NCI-H1436 treated with DMSO at 0.1 percent for 48 hours (cell line): ENCODE measurements at places on chromosomes 3 and 15.

- peak; percentile 32 for DNase-seq
Measured at GRCh38 chr3:173410849-173411248, 13.3 kb downstream of the NLGN1 start.

- DNase-seq, result no peak
Measured at GRCh38 chr15:88238618-88239430, 17.7 kb downstream of the NTRK3 start.

DNA sequence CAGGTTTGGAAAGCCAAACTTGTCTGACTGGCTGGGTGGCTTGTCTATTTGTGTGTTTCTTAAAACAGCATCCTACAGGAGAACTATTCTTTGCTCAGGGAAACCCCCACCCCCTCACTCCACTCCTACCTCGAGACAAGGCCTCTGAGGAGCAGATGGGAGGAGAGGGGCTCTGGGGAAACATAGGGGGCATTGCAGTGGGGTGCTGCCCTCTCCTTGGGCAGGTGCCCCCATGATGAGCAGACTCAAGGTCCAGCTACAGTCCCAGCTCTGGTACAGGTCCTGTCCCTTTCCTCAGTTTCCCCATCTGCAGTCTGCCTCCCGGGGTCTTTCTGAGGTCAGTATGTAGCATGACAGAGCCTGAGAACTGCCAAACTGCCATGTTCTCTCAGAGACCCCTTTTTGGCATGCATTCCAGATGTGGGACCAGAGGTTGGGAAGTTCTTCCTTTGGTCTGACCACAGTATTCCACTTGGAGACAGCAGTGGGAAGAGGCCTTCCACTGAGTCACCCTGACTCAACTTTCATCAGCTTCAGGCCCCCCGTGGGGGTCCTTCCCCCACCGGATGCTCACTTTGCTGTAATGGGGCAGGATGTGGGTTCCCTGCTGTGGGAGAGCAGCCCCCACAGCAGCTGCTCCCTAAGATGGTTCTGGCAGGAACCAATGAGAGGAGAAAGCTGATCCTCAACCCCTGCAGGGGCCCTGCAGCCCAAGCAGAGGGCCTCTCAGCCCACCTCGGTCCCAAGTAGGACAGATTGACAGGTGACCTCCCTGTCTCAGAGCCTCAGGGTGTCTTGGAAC is 32.3 kb upstream of the CYP11A1 start:
- DNase-seq, result no peak

- no peak for DNase-seq
Measured at GRCh38 chr3:14153663-14154062, 24.7 kb downstream of the XPC start.

DNA sequence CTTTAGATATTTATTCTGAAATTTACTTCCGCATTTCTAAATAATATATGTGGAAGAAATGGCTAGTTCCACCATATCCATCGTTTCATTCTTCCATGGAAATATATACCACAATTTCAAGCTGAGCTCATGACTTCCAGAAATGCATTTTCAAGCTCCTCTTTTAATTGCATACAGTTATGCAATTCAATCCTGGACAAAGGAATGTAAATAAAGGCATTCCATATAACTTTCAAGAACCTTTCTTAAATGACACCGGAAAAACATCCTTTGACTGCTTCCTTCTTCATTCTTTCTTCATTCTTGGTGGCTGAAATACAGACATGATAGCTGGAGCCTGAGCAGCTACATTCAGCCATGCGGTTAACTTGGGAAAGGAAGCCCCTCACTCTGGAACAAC is 185.2 kb upstream of the GADL1 start:
- no peak for DNase-seq

DNA sequence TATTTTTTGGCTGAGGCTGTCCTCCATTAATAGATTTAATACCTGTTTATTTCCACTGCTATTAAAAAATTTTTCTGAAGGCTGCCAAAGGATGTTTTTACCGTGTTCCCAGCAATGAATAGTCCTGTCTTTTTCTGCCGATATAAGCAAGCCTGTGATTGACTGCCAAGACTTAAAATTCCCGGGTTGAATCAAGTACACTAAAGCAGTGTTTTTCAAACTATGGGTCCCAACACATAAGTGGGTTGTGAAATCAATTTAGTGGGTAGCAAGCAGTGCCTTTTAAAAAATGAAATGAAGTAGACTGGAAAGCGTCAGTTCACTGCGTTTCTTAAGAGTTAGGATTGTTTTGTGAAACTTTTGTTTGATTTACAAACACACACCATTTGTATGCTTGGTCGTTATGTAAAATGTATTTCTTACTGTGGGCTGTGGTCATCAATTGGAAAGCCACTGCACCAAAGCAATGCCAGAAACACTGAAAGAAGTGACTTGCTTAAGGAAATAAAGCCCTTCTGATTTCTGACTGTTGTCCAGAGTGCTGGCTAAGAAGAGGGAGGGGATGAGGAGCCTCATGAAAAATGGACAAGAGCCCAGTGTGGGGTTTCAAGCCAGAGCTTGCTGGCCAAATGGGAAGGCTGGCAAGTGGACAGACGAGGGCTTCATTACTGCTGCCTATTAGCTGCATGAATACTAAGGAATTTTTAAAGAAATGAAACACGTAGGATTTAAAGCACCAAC is 206.0 kb downstream of the THRB start:
- no peak for DNase-seq

GRCh38 chr15:78685159-78685921 is 44.3 kb upstream of the CHRNB4 start:
- DNase-seq, result no peak
